ENCODE measurements at places on chromosomes 3 and 15.
A peak's percentile ranks its signal among the peaks of the same experiment; 100 is the strongest.

GRCh38 chr3:191227541-191227940 is 28.5 kb downstream of the OSTN start:
- DNase-seq: no peak

DNA sequence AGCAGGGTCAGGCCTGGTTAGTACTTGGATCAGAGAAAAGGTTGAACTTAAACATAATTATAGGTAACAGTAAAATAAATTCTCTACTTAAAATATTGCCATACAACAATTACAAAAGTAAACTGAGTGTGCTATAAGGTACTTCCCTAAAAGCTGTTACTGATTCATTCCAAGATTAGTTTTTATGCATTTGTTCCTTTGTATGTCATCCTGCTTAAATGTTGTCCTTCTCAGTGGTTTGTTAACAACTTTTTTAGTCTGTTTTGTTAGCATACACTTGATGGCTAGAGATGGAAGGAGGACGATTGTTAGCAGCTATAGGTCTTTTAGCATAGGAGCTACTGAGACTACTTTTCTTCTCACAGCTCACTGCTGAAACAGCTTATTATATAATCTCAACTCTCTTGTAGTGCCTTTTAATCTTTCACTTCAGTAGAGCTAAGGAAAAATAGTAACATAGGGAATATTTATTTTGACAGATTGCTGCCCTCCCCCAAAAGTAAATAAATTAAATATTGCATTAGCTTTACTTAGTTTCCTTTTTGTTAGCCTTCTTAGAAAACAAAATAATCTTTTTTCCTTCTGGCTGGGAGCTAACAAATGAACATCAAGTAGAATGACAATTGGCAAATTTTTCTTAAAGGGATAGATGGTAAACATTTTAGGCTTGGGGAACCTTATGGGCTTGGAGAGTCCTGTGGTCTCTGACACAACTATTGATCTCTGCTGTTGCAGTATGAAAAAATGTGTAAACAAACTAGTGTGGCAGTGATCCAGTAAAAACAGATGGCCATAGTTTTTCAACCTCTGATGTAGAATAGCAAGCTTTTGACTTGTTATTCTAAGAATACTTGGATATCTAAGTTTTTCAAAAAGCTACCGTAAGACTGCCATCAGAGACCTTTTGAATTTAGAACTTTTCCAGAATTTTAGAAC is 39.5 kb downstream of the USP8 start:
- DNase-seq: no peak

- no peak for DNase-seq
These were observed at the start of gene BTLA for GRCh38 chr3:112498914-112499711. TSS of gene BTLA (minus strand) at chr3:112499472. CDS start at chr3:112499358, 114 bp downstream.

GRCh38 chr3:178392511-178392926 is 143.7 kb upstream of the KCNMB2 start:
- DNase-seq: no peak

GRCh38 chr3:27596921-27597320 is 112.7 kb upstream of the SLC4A7 start:
- DNase-seq: no peak

DNA sequence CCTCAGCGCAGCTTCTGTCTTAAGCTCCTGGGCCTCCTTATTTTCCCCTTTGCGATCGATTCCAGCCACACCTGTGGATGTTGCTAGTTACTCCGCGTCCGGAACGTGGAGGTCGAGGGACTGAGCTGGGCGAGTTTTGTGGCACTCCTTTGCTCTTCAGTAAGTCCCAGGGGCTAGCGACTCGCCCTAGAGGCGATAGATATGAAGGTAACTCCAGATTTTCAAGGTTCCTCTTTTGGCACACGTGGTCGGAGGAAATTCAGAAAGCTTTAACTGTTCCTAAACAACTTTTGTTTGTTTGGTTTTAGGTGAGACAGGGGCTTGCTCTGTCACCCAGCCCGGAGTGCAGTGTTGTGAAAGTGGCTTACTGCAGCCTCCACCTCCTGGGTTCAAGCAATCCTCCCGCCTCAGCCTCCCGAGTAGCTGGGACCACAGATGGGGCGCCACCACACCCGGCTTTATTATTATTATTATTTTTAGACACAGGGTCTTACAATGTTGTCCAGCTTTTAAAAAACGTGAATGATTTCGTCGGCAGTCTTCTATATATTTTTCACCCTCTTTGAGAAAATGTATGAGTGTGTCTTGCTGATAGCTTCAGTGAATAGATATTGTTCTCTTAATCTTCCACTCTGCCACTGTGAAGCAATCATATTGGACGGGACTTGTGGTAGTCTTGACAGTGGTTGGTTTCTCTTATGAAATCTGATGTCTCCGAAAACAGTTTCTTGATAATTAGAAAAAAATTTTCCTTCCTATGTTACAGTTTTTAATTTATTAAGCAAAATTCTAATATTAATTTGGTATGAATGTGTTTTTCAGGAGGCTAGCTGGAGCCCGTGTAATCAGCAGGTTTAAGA is 785 bp downstream of the MFSD1 start:
- no peak for DNase-seq

DNA sequence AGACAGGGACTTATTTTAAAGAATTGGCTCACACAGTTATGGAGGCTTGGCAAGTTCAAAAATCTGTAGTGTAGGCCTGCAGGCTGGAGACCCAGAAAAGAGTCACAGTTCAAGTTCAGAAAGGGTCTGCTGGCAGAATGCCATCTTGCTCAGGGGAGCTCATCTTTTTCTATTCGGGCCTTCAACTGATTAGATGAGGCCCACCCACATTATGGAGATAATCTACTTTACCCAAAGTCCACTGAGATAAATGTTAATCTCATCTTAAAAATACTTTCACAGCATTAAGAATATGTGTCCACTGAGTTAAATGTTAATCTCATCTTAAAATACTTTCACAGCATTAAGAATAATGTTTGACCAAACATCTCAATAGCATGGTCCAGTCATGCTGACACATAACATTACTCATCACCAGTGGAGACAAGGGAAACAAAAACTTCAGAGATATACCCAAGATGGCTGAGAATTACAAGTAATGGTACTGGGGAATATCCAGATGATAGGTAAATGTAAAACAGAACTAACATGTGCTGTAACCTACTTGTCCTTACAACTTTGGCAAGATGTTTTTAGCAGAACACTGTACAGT is 74.3 kb upstream of the STAC start:
- DNase-seq: no peak

- no peak for DNase-seq
These were observed 172.8 kb upstream of the HES1 start for GRCh38 chr3:193962986-193963685.

GRCh38 chr3:173660645-173661299 is 263.2 kb downstream of the NLGN1 start:
- DNase-seq: no peak

DNA sequence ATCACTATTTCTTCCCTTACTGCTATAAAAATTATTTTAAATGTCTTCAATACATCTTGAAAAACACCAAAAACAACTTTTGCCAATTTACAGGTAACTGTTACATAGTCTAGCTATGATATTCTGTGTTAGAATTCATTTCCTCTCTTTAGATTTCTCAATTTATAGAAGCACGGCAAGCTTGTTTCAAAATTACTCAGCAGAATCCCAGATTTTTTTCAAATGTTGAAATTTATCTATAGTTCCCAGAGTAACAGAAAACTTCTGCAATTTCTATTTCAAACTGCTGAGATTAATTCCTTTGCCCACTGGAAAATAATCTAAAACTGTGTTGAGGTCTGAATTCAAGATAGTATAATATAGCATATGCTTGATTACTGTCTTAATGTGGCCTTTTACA is 41.2 kb downstream of the CCPG1 start:
- no peak for DNase-seq

- no peak for DNase-seq
These were observed 76.8 kb downstream of the THBS1 start for GRCh38 chr15:39657668-39658067.

- DNase-seq: no peak
These were observed 203.8 kb upstream of the CD96 start for GRCh38 chr3:111338059-111338698.

GRCh38 chr15:58528188-58528870 is 96.5 kb downstream of the LIPC start:
- DNase-seq: no peak

DNA sequence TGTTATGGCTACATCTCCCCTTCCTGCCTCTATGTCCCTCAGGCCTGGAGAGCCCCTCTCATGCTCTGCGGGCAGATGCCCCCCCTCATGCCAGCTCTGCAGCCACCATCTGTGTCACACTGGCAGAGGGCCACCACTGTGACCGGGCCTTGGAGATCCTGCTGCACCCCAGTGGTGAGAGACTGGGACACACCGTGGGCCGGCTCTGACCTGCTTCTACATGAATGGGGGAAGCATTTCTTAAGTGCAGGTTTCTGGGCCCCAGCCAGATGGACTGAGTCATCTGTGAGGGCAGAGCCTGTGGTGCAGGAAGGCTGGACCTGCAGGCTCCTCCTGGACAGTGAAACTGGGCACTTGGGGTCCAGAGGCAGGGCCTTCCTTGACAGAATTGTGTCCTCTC is 4.8 kb downstream of the VWA5B2 start:
- no peak for DNase-seq

DNA sequence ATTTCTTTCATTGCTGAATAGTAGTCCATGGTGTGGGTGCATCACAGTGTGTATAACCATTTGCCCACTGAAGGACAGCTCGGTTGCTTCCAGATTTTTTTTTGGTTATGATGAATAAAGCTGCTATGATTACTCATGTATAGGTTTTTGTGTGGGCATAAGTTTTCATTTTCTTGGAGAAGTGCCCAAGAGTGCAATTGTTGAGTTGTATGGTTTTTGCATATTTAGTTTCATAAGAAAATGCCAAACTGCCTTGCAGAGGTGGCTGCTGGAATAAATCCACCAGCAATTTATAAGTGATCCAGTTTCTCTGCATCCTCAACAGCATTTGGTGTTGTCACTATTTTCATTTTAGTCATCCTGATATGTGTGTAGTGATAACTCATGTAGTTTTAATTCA is 8.4 kb upstream of the SPESP1 start:
- DNase-seq: no peak

- no peak for DNase-seq
These were observed 58.5 kb upstream of the FAM174B start for GRCh38 chr15:92714077-92714476.

DNA sequence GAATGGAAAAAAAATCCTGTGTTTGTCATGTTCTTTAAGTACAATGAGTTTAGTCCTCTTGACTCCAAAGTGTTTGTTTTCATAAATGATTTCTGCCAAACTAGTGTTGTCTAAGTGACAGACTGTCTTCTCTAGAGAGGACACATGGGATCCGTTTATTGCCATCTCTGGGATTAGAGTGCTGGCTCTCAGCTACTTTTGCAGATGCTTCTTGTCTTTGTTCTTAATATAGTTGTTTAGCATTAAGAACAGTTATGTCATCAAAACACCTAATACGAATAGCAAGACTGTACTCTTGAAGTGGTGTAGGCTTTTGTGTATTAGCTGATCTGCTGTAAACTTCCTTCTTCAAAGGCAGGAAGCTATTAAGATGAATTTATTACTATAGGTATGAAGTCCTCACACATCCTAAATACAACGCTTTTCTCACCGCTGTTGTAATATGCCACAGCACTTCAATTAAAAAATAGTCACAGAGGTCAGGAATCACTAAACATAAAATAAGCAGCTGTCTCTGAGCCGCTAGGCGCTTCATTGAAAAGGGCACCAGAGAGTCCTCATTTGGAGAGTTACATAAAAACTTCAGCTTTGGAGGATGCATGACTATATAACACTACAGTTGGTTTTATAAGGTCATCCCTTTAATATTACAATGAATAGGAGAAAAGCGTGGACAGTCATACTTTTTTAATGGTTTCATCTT is 128.3 kb upstream of the ZNF385D start:
- DNase-seq: peak; percentile 27
